Effector memory CD8-positive, alpha-beta T cell (primary cell): ENCODE measurements at places on chromosomes 1 and 21.

DNA sequence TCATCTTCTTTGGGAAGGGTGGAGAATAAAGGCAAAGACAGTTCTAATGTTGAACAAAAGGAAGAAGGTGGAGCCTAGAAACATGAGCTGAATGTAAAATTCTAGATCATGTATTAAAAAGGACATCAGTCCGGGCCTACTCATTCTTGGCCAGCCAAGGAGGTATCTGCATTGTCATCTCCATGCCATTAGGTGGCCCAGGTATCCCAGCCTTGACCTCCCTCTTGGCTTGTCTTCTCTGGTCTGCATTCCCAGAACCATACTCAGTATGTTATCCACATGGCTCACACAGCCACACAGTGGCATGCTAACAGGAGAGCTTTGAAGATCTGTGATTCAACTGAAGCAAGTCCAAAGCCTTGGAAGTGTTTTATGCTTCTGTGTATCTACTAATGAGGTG is 369.8 kb upstream of the KAZN start:
- H3K36me3 ChIP-seq, result peaks cover 4% of the 10 kb centered on the region
- H3K27ac ChIP-seq, result no peak overlapping the region
- H3K27me3 ChIP-seq, result peaks cover 21% of the 10 kb centered on the region
- no peak overlapping the region for H3K4me3 ChIP-seq

DNA sequence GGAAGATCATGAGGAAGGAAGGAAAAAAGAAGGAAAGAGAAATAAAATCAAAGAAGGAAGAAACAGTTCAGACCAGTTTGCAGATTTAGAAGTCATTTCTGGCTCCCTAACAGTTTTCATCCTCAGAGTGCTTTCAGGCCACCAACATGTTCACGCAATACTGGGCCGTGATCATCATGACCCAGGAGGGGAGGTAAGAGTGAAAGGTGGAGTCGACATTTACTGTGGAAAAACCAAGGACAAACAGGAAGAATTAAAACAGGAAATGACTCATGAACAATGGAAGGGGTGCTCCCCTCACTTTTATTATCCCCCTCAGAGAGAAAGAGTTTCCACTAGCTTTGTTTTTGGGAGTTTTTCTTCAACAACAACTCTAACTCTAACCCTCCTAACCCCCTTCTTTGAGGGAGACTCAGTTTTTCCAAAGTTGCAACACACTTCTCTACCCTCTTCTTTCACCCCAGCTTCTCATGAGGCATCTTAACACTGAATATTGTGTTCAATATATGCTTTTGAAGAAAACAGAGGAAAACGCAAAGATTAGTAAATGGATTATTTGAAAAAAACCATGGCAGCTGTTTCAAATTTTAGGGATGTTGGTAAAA is 60.4 kb downstream of the VANGL2 start:
- peaks cover under 1% of the 10 kb centered on the region for H3K36me3 ChIP-seq
- peak overlapping the region; percentile 91 for H3K27ac ChIP-seq
- H3K27me3 ChIP-seq, result no peaks in the 10 kb centered on the region
- peak overlapping the region; percentile 60 for H3K4me3 ChIP-seq

GRCh38 chr1:158333405-158334155 is 2.2 kb upstream of the CD1B start:
- no peak overlapping the region for H3K27ac ChIP-seq
- H3K4me1 ChIP-seq, result peaks cover 5% of the 10 kb centered on the region

- no peaks in the 10 kb centered on the region for H3K27me3 ChIP-seq
- no peak within 1 kb of the TSS for H3K27ac ChIP-seq
Observed at GRCh38 chr1:26177182-26177684, at the start of gene CNKSR1. CNKSR1 (plus strand) TSS chr1:26177491; CDS start chr1:26177548, 57 bp downstream.

- H3K27ac ChIP-seq, result no peak overlapping the region
- no peak overlapping the region for H3K4me3 ChIP-seq
- H3K27me3 ChIP-seq, result no peaks in the 10 kb centered on the region
Observed at GRCh38 chr1:111469539-111469938, 4.2 kb upstream of the C1orf162 start.

GRCh38 chr1:24380508-24380907 is 33.1 kb downstream of the STPG1 start:
- H3K27ac ChIP-seq, result no peak overlapping the region
- H3K27me3 ChIP-seq, result no peaks in the 10 kb centered on the region
- no peak overlapping the region for H3K4me3 ChIP-seq
- peaks cover 5% of the 10 kb centered on the region for H3K36me3 ChIP-seq

- peak overlapping the region; percentile 100 for H3K27ac ChIP-seq
- peaks cover 19% of the 10 kb centered on the region for H3K4me1 ChIP-seq
- H3K27me3 ChIP-seq, result no peaks in the 10 kb centered on the region
- DNase-seq, result no peak
- H3K36me3 ChIP-seq, result no peaks in the 10 kb centered on the region
Observed at GRCh38 chr21:41926807-41927171, 27.0 kb downstream of the C2CD2 start.

DNA sequence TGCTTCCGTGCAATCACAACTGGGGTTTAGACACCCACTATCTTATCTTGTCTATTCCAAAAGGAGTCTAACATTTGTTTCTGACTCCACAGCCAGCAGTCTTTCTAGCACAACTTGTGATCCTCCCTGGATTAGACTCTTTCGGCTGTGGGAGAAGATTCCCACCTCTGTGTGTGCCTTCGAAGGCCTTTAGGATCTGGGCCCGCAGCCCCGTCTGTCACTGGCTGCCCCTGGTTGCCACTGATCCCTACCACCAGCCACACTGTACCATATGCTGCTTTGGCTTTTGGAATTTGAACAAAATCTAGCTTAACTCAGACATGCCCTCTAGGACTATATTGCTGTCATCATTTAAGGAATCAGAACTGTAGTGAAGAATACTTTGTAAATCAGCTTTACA is 18.0 kb downstream of the NTPCR start:
- H3K27me3 ChIP-seq, result no peaks in the 10 kb centered on the region
- H3K27ac ChIP-seq, result no peak overlapping the region
- peaks cover 8% of the 10 kb centered on the region for H3K4me1 ChIP-seq
- DNase-seq, result no peak

GRCh38 chr1:219352961-219353651 is 179.4 kb downstream of the LYPLAL1 start:
- no peak overlapping the region for H3K27ac ChIP-seq
- no peaks in the 10 kb centered on the region for H3K27me3 ChIP-seq
- H3K4me1 ChIP-seq, result no peaks in the 10 kb centered on the region

GRCh38 chr1:6891781-6892579 is 106.7 kb downstream of the CAMTA1 start:
- H3K4me3 ChIP-seq, result no peak overlapping the region
- H3K27ac ChIP-seq, result no peak overlapping the region
- DNase-seq, result no peak
- no peaks in the 10 kb centered on the region for H3K27me3 ChIP-seq

GRCh38 chr1:115953180-115953579 is 23.1 kb upstream of the SLC22A15 start:
- H3K27ac ChIP-seq, result no peak overlapping the region
- H3K36me3 ChIP-seq, result peaks cover 4% of the 10 kb centered on the region
- H3K4me1 ChIP-seq, result no peaks in the 10 kb centered on the region
- H3K4me3 ChIP-seq, result no peak overlapping the region
- DNase-seq, result no peak

DNA sequence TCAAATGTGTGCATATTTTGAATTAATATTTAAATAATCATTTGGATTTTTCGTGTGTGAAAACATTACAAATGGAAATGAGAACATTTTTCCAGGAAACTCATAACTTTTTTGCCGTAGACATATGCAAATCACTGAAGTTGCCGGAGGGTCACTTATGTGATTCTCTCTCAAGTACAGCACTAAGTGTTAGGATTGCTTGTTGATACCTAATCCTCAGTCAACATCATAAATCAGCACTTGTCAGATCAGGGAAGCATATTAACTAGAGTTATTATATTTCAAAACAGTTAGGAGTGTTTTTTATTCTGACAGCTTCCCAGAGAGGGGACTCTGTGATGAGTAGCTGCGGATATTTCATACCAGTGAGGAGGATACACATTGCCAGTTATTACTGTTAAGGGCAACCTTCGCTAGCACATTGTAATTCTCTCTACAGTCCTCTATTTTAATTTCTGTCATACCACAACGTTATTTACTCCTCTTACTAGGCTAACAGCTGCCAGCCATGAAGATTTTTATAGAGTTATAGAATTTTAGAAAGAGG is 41.5 kb downstream of the NCAM2 start:
- H3K4me3 ChIP-seq, result no peak overlapping the region
- H3K27me3 ChIP-seq, result no peaks in the 10 kb centered on the region
- H3K27ac ChIP-seq, result no peak overlapping the region
- no peaks in the 10 kb centered on the region for H3K36me3 ChIP-seq

DNA sequence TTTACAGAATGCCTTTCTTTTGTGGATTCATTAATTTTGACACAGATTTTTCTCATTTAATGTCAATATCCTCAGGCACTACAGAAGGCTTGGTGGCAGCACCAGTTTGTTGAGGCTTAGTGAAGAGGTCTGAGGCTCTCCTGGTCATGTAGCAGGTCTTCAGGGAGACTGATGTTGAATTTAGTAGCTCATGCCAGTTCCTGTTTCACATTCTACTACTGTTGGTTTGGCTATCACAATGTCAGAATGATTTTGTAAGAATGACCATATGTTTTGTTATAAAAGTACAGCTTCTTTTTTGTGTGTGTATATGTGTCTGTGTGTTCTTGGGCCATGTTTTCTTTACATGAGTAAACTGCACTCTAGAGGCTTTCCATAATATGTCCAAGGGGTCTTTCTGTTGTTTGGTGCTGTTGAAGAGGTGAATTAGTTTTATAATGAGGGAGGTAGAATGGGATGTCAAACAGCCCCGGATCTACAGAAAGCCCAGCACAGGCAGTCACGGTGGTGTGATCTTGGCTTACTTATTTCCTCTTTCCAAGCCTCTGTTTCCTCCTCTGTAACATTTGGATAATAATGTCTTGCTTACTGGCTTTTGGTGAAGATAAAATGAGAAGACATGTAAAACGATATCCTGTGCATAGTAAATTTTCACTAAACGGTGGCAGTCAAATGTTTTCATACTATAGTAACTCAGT is 32.0 kb downstream of the C1orf21 start:
- H3K27ac ChIP-seq, result no peak overlapping the region
- peaks cover 62% of the 10 kb centered on the region for H3K4me1 ChIP-seq
- peak overlapping the region; percentile 3 for H3K4me3 ChIP-seq
- H3K27me3 ChIP-seq, result no peaks in the 10 kb centered on the region

GRCh38 chr21:21000591-21001175 is 2.5 kb downstream of the NCAM2 start:
- H3K27ac ChIP-seq, result no peak overlapping the region
- no peaks in the 10 kb centered on the region for H3K36me3 ChIP-seq
- DNase-seq, result no peak

DNA sequence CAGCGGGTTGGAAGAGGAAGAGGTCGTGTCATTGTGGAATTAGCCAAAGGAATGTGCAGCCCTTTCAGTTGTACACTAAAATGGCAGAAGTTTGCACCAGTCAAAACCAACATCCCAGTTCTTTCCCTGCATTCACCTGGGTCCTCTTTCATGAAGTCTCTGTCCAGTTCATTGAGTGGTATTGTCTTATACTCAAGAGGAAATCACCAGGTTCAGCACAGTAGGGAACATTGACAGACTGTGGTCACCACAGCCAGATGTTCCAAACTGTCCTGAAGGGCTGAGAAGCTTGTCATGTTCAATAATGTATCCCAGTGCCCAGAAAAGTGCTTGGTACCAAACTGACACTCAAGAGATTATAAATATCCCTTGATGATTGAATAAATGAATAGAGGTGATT is 131.6 kb downstream of the GLUL start:
- DNase-seq, result no peak
- peaks cover 32% of the 10 kb centered on the region for H3K4me1 ChIP-seq
- H3K27me3 ChIP-seq, result no peaks in the 10 kb centered on the region
- peak overlapping the region; percentile 69 for H3K4me3 ChIP-seq

DNA sequence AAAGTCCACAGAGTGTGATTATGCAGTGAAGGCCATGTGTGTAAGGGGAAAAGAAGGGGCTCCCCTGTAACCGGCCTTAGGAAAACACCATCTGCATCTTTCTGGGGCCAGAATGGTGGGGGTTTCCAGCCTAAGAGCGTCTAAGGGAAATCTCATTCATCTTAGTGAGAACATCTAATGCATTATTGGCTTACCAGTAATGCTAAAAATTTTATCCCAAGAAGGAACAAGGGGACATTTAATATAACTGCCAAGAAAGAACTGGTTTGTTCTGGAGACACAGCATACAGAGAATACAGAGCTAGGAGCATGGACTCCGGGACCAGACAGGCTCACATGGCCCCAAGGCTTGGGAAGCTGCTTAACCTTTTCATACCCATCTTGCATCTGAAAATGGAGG is 58.3 kb upstream of the DSCAM start:
- H3K4me1 ChIP-seq, result no peaks in the 10 kb centered on the region
- no peak overlapping the region for H3K4me3 ChIP-seq
- no peak for DNase-seq
- H3K27ac ChIP-seq, result no peak overlapping the region
